Dorsolateral prefrontal cortex (tissue), 122 donors: ENCODE measurements at places on chromosomes 12 and 14.

DNA sequence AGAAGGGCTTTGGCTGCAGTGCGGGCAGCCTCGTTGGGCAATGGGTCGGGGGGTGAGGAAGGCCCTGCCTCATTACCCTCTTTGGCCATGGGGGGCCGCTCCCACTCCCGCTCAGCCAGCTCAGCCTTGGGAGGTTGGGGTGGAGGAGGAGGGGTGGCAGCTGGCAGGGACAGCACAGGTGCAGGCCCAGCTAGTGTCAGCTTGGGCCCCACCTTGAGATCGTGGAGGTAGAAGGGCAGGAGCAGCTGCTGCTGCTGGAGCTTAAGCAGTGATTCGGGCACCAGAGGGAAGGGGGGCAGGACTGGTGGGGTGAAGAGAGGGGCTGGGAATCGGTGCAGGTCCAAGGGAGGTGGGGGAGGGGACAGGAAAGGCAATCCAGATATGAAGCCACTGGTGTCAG, 26.0 kb downstream of the ZFHX2 start:
- DNase-seq: no peak

DNA sequence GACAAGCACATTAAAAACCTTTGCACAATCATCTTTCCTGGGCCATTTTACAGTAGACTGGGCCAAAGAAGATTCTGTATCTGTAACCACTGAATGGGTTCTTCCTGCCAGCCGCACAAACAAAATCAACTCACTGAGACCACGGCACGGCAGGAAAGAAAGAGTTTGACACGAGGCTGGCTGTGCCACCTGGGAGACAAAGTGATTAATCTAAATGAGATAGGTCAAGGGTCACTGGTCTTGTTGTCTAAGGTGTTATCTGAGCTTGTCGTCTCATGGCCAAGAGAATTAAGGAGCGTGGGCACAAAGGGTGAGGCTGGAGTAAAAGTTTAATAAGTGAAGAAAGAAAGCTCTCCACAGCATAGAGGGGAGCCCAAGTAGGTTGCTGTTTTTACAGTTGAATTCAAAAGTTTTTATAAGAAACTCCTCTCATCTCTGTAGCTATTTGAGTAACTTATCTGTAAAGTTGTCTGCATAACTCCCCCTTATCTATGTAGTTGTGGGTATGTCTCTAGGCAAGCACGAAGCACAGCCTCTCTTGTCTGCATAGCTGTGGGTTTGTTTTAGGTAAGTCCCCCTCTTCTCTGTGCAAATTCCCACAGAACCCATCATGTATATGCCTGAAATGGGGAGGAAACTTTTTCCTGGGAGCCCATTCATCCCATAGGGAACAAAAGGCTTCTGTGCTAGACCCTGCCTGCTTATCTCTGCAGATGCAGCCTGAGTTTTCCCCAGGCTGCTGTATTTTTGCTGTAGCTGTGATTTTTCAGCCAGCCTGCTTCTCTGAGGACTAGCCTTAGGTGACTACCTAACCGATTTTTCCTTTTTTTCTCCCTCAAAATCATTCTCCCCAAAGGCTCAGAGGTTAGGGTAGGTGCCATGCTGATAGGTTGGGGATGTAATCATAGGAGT, 1314.6 kb upstream of the TMEM132C start:
- no peak for DNase-seq

GRCh38 chr14:21525962-21526671, at the start of gene SALL2:
Gene SALL2, minus strand, starts transcription at chr14:21526346. Its CDS starts 219 bp downstream, at chr14:21526127.
- peak; percentile 45 for DNase-seq

- DNase-seq: no peak
Observed at GRCh38 chr12:49921936-49922335, 18.2 kb upstream of the FAIM2 start.

DNA sequence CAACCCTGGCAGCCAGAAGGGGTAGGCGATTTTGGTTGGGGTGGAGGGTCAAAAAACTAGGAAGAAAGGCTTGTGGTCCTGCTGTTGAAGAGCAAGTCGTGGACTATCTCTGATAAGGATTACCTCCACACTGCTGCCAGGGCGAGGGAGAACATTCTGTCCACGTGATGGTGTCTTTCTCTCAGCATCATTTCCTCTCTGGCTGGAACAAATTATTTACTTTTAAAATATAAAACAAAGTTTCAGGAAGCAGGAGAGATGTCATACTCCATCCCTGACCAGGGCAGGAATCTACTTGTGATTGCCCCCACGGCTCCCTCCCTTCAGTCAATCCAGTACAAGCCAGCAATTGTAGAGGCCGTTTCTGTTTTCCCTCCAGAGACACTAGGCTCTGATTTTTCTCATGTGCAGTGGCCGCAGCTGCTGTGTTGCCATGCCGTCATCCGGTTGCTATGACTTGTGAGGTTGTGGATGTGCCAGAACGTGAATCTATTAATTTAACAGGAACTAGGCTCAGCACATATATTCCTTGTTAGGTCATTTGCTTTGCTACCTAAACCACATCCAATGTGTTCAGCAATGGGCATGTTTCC, 61.5 kb upstream of the PTGR2 start:
- DNase-seq: peak; percentile 88

DNA sequence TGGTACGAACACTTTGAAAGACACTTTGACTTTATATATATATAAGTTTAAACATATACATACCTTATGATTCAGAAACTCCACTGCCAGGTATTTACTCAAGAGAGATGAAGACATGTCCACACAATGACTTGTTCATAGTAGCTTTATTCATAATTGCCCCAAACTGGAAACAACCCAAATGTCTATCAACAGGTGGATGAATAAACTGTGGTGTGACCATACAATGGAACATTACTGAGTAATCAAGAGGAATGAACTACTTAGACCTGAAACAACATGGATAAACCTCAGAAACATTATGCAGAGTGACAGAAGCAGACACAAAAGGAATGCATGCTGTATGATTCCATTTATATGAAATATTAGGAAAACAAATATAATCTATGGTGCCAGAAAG, 71.1 kb downstream of the PPP1R36 start:
- no peak for DNase-seq

DNA sequence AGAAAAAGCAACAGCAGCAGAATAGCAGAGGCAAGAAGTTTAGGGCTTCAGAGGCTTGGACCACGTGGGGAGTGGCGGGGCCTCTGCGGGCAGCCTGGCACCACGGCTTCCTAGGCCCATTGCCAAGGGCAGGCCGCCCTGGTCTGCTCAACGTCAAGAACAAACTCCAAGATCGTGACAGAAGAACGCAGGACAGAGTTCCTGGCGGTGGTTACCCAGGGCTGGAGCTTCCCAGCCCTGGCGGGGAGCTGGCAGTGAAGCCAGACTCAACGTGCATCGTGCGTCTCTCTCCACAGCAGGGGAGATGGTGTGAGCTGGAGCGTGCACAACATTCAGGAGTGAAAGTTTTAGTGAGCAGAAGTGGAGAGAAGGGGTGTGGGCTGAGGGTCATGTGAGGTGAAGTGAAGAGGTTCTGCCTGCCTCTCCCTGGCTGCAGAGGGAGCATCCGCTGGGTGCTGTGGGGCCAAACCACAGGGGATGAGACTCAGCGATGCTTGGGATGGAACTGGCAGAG, 13.9 kb upstream of the CACNA2D4 start:
- peak; percentile 72 for DNase-seq

DNA sequence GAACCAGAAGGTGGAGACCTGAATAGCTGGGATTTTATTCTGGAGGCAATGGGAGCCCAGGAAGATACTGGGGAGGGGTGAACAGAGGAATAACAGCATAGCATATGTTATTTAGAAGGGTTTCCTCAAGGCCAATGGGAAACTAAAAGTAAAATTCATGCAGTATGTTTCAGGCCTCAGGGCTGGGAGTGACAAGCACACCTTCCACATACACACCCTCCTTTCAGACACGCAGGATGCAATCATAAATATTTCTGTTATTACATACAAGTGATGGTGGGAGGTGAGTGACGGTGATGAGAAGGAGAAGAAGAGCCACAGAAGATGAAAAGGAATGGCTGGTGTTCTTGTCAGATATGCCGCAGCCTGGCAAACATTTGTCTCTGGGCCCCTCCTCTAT, 106.1 kb upstream of the FLRT2 start:
- no peak for DNase-seq

DNA sequence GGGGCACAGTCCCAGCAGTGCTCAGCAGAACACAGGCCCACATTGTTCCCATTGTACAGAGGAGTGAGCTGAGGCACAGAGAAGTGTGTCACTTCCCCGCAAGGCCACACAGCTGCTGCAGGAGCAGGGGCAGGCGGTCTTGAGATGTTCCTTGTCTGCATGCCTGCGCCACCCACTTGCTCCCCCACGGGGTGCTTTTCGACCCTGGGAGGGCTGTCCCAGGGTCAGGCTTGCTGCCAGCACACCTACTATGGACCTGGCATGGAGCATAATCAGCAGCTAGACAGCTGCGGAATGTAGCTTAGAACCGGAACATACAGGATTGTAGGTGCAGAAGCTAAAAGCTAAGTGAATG, 7.8 kb upstream of the EP400 start:
- no peak for DNase-seq

DNA sequence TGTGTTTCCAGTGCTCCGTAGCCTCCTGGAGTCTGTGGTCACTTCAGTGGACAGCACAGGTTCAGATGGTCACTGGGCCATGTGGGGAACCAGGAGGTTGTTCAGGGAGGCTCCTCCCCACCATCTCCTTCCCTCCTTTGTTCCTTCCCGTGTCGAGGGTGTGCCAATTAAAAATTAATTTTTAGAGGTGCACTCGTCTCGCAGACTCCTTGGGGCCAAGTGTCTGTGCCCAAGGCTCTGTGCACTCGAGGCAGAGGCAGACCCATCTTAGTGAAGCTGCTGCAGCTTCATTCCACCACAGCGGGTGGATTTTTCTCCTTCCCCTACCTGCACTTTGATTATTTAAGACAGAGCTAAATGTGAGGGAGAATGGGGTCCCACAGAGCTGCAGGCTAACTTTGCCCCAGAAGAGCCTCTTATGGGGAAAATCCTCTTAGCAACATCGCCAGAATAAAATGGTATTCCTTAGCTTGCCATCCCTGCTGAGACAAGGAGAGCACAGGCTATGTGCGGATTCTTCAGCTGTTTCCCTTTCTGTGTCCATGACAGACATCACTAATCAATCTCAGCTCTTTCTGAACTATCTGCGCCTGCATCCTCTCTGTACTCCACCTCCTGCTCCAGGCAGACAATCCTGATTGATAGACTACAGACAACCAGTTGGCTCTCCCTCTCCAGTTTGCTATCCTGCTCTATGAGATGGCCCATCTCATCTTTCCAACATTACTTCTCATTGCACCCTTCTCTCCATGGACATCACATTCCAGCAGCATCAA, 159.5 kb downstream of the VRK1 start:
- no peak for DNase-seq

- DNase-seq: no peak
Observed at GRCh38 chr14:51053157-51053556, 41.7 kb downstream of the TRIM9 start.

- DNase-seq: no peak
Observed at GRCh38 chr12:132259364-132259871, 70.0 kb downstream of the GALNT9 start.

- DNase-seq: peak; percentile 67
Observed at GRCh38 chr12:117441751-117442150, 80.3 kb upstream of the NOS1 start.

GRCh38 chr14:103089386-103090335, 4.9 kb upstream of the EXOC3L4 start:
- DNase-seq: no peak

DNA sequence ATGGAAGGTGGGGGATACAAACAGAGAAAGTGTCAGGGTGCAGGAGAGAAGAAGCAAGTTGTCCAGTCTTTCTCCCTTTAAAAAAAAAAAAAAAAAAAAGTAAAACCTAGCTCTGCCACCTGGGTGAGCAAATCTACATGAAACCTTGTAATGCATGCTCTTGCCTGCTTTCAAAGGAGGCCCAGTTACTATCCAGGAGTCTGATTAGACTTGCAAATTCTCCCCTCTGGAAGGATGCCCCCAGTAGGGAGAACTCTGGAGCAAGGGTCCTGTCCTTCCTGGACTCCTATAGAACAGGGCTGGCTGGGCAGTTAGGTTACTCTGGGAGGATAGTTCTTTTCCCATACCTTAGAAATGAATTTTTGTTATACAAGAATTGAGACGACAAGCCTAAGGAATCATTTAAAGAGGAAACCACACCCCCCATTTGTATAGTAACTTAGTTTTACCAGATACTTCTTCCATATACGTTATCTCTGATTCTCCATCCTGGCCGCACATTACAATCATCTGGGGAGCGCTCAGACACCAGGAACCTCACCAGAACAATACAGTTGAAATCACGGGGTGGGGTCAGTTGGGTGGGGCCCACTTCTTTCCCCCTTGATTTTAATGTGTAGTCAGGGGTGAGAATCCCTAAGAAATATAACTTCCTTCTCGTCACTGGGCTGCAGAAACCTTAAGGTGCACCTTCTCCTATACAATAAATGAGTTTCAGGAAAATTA, 30.5 kb downstream of the RAB35 start:
- no peak for DNase-seq

DNA sequence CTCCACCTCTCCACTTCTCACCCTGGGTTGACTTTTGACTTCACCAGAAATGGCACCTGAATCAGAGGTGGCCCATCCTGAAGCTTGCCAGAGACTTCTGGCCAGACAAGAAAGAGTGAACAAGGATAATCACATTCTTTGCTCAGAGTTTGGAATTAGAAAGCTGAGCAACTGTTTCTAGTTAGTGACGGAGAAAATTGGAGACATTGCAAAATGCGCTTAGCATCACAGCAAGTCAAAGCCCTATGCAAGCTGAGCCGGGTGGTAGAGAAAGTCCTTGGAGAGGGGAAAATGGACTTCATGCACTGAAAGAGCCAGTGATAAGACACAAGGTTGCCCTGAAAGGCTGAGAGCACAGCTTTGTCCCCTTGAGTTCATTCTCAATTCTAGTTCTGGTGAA, 161.8 kb downstream of the PAH start:
- no peak for DNase-seq

GRCh38 chr14:70208380-70208779, 19.6 kb upstream of the SLC8A3 start:
- DNase-seq: no peak

- DNase-seq: no peak
Observed at GRCh38 chr12:105109465-105110212, 2.1 kb downstream of the WASHC4 start.

- DNase-seq: no peak
Observed at GRCh38 chr14:74538411-74539391, 45.1 kb downstream of the ISCA2 start.

GRCh38 chr14:58899317-58899713, 261.6 kb downstream of the DACT1 start:
- no peak for DNase-seq

- no peak for DNase-seq
Observed at GRCh38 chr12:53733807-53734200, 6.6 kb upstream of the CALCOCO1 start.
